H9 (cell line): ENCODE measurements at places on chromosomes 5 and 9. TPM values are rescaled to one million over a fixed set of nuclear protein-coding genes. Genes with fewer than 3 reads are reported as not detected.

- no peaks in the 10 kb centered on the region for H3K4me1 ChIP-seq
- no peak overlapping the region for H3K27ac ChIP-seq
- no peak overlapping the region for H3K4me3 ChIP-seq
- no peak for DNase-seq
- H3K36me3 ChIP-seq: peaks cover 10% of the 10 kb centered on the region
These were observed 82.6 kb downstream of the PBX3 start for GRCh38 chr9:125829743-125830142.

- H3K27me3 ChIP-seq: no peaks in the 10 kb centered on the region
- no peak overlapping the region for H3K4me3 ChIP-seq
- H3K36me3 ChIP-seq: no peaks in the 10 kb centered on the region
- no peak for DNase-seq
These were observed 23.0 kb downstream of the C1QTNF2 start for GRCh38 chr5:160347448-160347847.

DNA sequence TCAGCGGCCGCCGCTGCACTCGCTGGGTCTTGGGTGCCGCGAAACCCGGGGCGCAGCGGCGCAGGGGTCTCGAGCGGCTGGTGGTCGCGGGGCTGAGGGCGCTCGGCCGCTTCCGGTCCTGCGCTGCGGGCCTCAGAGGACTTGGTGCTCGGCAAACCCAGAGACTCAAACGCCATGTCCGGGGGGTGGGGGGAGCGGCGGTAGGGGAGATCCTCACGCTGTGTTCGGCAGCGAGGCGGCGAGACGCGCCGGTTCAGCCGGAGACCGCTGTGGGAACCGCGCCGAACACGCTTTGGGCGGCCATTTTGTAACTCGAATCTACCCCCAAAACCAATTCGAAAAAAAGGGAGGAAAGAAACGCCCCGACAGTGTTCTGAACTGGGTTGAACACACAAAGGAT is 317.5 kb upstream of the CDH18 start:
- no peak overlapping the region for H3K4me3 ChIP-seq
- no peaks in the 10 kb centered on the region for H3K4me1 ChIP-seq
- no peak for DNase-seq
- no peak overlapping the region for H3K27ac ChIP-seq
- H3K36me3 ChIP-seq: no peaks in the 10 kb centered on the region

CCNB1 gene
- total RNA-seq: 305 and 310 TPM in 2 replicates

DNA sequence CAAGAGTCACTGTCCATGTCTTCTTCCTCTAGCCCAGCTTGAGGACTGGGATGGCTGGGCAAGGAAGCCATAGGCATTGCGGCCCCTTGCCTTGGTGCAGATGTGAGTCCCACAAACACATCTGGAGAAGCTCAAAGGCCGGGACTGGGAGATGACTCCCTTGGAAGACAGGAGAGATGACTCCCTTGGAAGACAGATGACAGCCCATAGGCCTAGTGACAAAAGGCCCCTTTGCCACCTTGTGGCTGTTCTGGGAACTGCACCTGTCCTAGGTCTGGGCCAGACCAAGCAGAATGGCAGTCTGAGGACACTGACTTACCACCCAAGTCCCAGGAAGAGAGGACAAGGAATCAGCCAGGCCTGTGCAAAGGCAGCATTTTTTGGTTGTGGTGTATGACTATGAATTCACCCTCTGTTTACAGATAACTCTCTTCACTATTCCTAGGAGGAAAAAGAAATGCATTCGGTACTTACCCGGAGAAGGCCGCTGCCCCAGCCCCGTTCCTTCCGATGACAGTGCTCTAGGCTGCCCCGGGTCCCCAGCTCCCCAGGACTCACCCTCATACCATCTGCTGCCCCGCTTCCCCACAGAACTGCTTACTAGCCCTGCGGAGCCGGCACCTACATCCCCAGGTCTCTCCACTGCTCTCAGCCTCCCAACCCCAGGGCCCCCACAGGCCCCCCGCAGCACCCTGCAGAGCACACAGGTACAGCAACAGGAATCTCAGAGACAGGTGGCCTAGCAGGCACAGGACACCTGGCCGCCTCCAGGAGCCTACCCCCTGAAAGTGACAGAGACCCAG is 30.8 kb downstream of the SKP1 start:
- no peaks in the 10 kb centered on the region for H3K4me1 ChIP-seq
- DNase-seq: peak; percentile 88
- H3K4me3 ChIP-seq: no peak overlapping the region
- H3K27me3 ChIP-seq: no peaks in the 10 kb centered on the region
- no peak overlapping the region for H3K27ac ChIP-seq
- H3K36me3 ChIP-seq: peaks cover 40% of the 10 kb centered on the region

GRCh38 chr5:128213833-128214232 is 130.3 kb downstream of the SLC12A2 start:
- H3K27ac ChIP-seq: no peak overlapping the region
- H3K27me3 ChIP-seq: no peaks in the 10 kb centered on the region
- H3K4me1 ChIP-seq: no peaks in the 10 kb centered on the region
- no peaks in the 10 kb centered on the region for H3K36me3 ChIP-seq
- H3K4me3 ChIP-seq: no peak overlapping the region

CAMK2A gene
- total RNA-seq: 0.15 and 0.33 TPM in 2 replicates

GRCh38 chr9:117305454-117305853 is 109.4 kb downstream of the ASTN2 start:
- no peak for DNase-seq
- H3K27ac ChIP-seq: no peak overlapping the region
- H3K27me3 ChIP-seq: no peaks in the 10 kb centered on the region
- no peak overlapping the region for H3K4me3 ChIP-seq
- H3K36me3 ChIP-seq: no peaks in the 10 kb centered on the region

DBH gene
- not detected in 2 replicates for total RNA-seq

DNA sequence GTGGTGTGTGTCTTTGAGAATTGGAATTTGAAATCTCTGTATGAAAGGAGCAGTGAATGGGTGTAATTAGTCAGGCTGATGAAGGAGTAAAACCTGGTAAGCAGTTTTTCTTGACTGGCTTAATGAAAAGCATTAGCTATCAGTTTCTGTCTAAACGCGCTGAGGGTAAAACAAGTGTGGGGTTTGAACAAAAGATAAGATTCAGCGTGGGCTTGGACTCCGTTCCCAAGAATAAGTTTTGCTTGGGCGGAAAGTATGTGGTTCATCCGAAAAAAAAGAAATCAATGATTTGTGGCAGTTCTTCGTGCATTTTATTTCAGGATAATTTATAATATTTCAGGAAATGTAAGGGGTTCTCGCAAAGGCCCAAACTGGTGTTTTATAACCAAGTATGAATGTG is 217.3 kb downstream of the NTRK2 start:
- H3K27me3 ChIP-seq: no peaks in the 10 kb centered on the region
- H3K4me3 ChIP-seq: no peak overlapping the region
- no peaks in the 10 kb centered on the region for H3K4me1 ChIP-seq
- no peak for DNase-seq
- H3K36me3 ChIP-seq: no peaks in the 10 kb centered on the region
- no peak overlapping the region for H3K27ac ChIP-seq

TRPM6 gene
- 0.57 and 0.86 TPM in 2 replicates for total RNA-seq
